AG08396 (cell line): ENCODE measurements at places on chromosomes 4 and X.

DNA sequence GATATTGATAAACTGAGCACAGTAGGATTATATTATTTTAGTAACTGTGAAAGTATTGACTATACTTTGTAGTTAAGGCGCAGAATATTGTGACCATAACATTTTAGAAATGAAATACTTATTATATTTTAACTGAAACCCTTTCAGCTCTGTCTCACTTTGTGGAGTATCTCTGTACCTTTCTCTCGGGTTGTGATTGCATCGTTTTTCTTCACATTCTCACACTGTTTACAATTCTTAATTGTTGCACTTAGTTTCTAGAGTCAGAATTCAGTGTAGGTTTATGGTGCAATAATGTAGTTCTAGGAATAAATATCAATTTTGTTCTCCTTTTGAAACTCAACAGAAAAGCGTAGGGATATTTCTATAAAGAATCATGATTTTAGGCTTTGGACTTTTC lies 57.7 kb downstream of the UGT2B7 start:
- DNase-seq, result no peak

DNA sequence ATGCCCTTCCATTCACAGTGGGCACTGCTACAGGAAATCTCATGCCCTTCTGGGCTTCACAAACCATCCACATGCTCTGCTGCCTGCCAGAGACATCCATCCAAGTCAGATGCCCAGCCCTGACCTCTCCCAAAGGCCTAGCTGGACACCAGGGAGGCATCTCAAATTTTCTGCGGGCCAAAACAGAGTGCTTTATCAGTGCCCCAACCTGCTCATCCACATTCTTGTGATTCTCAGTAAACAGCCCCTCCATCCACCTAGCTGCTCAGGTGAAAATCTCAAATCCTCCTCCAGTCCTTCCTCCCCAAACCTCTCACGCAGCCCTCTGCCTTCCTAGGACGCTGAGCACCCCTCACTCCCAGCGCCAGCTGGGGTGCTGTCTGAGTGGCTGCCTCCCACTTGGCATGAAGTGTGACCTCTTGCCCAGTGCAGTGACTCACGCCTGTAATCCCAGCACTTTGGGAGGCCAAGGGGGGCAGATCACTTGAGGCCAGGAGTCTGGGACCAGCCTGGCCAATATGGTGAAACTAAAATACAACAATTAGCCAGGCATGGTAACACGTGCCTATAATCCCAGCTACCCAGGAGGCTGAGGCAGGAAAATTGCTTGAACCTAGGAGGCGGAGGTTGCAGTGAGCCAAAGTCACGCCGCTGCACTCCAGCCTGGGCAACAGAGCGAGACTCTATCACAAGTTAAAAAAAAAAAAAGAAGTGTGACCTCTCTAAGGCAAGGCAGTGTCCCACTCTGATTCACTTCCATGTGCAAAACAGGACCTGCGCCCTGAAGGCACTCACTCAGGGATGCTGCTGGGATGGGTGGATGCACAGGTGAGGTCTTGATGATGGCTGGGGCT lies 1.7 kb upstream of the AFAP1 start:
- DNase-seq, result no peak

- DNase-seq, result no peak
These were observed 17.2 kb downstream of the VGLL1 start for GRCh38 chrX:136549226-136549625.

DNA sequence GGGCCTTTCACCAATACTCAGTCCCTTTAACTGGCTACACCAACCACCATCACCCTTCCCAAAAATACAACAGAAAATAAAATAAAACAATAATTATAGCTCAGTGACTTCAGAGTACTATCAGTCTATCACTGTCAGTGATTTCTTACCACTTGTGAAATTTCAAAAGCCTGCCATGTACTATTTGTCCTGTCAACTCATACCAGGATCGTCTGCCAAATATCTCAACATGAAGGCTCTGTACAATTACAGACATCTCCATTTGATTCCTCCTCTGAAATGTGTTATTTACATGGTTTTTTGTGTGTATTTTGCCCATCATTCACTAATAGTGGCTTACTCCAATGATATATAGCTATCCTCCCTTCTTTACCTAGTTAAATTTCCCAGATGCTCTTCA lies 772.0 kb downstream of the IL1RAPL1 start:
- no peak for DNase-seq

DNA sequence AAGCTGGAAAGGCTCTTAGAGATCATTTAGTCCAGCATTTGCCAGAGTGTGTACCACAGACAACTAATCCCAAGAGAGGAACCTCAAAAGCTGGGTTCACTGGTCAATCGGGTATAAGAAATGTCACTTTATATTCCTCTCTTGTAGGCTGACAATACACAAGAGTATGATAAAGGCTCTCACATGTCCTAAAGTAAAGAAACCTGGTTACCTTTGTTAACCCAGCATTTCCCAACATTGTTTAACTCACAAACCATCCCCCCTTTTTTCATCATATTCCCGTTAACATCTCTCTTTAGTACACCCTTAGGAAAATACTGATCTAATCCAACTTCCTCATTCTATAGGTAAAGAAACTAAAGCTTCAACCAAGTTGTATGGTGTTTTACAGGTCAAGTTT lies 74.4 kb downstream of the MBNL3 start:
- DNase-seq, result no peak

DNA sequence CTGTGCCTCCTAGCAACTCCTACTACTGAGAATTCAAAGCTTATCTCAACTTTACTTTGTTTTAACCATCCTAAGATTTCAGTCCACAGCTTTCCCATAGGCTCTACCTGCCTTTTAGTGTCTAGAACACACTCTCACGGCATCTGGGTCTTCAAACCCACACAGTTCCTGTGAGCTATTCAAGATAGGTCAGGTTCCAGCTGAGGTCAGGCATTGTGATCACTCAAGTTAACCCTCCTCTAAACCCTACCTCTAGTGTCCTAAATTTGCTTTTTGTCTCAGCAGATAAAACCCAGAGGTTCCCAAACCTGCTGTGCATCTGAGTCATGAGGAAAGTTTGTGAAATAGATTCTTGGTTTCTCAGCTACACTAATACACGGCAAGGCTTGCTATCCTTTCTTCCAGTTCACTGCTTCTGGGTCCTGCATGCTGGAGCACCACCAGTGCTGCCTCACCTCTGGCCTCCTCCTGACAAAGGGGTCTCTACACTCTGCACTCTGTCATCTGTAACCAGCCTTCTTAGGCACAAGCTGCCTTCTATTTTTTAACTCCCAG lies 324.6 kb upstream of the MAGEB2 start:
- DNase-seq, result peak; percentile 5

- no peak for DNase-seq
These were observed 10.8 kb downstream of the PDLIM5 start for GRCh38 chr4:94462572-94462971.

DNA sequence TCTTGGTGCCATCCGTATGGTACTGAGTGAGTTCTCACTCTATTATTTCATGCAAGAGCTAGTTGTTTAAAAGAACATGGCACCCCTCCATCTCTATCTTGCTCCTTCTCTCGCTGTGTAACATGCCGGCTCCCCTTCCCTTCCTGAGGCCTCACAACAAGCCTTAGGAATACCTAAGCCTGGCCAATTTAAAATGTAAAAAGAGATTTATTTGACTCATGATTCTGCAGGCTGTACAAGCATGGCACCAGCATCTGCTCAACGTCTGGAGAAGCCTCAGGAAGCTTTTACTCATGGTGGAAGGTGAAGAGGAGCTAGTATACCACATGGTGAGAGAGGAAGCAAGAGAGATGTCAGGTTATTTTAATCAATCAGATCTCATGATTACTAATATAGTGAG lies 90.4 kb upstream of the NUDT10 start:
- no peak for DNase-seq

DNA sequence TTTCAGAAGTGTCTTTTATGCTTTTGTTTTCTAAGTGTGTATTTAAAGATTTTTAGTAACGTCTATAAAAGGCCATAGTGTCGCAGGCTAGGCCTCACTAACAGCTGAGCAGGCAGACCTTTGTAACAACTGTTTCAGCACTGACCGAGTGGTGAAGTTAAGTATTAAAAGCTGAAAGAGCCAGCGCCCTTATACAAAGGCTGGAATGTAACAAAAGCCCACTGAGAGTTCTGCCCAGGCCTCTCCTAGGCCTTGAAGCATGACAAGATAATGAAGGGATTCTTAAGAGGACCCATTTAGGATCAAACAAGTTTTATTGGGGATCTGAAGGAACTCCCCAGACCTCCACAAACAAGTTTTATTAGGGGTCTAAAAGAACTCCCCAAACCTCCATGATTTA lies 722.5 kb upstream of the PRKX start:
- DNase-seq, result no peak

GRCh38 chr4:74092957-74093356 lies 6.0 kb downstream of the CXCL2 start:
- DNase-seq, result no peak

- DNase-seq, result no peak
These were observed 10.3 kb downstream of the SRPX2 start for GRCh38 chrX:100654261-100654660.

DNA sequence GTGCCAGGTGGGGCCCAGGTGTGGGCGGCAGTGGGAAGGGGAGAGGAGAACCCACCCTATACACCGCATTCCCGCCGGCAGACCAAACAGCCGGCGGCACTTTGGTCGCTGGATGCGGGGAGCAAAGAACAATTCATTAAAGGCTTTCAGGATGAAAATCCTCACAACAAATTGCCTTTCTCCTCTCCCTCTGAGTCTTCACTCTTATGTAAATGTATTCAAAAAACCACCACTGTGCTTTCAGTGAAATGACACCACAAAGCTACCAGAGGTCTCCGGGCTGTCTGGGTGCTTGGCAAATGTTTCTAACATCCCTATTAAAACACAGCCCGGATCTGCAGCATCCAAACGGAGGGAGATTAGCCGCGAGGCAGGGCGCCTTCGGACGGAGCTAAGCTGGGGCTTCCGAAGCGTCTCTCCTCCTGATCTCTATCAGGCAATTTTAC lies 171.8 kb upstream of the TBL1X start:
- no peak for DNase-seq

GRCh38 chr4:181083757-181084361 lies 1159.3 kb upstream of the TENM3 start:
- no peak for DNase-seq

DNA sequence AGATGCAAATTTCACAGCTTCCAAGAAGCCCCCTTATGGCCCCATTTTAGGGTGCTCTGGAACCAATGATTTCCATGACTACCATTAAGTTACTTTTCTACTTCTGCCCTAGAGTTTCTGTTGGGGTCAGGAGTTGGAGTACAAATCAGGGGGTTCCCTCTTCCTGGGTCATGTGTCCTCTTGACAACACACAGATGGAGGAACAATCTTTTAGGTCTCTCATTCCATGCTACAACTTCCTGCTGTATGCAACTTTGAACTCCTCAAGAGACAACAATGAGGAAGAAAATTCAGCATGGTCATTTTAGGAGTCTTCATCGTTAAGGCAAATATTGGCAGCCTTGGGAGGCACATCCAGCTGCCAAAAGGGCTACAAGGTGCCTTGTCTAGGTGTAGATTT lies 79.7 kb downstream of the SEL1L3 start:
- no peak for DNase-seq

- no peak for DNase-seq
These were observed 244.1 kb upstream of the EDNRA start for GRCh38 chr4:147236806-147237205.

DNA sequence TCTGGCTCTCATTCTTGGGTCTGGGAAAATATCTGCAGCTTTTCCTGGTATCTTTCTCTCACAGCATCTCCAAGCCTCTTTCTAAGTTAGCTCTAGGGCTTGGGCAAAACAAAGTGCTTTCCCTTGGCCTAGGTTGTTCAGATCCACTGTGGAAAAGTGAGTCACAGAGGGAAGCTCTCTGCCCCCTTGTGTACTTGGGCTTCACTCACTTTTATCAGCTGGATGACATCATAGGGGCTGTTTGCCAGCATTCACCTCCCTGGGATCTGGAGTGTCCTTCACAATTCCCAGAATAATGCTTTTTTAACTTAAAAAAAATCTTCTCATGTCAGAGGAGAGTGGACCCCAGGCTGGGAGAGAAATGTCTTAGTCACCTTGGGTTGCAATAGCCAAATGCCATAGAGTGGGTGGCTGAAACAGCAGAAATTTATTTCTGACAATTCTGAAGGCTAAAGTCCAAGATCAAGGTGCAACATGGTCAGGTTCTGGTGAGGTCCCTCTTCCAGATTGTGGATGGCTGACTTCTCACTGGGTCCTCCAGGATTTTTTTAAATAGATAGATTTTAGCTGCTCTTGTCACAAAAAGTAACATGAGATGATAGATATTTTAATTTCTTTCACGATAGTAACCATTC lies 247.8 kb downstream of the SH2D1A start:
- no peak for DNase-seq

GRCh38 chr4:52292245-52292644 lies 241.1 kb downstream of the SPATA18 start:
- no peak for DNase-seq

DNA sequence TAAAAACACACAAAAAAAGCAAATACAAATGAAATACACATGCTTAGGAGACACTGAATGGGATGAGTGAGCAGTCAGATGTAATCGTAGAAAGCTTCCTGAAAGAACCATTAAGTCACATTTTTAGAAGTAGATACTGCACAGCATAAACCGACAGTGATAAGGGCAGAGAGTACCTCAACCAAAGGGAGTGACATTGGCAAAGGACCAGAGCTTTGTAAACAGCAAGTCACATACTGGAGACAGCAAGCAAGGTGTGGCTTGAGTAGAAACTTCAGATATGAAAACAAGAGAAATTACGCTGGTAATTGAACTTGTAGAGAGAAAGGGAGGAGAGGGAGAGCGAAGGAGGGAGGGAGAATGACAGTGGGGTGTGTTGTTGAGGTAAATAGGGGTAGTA lies 92.0 kb downstream of the CHRDL1 start:
- DNase-seq, result no peak

DNA sequence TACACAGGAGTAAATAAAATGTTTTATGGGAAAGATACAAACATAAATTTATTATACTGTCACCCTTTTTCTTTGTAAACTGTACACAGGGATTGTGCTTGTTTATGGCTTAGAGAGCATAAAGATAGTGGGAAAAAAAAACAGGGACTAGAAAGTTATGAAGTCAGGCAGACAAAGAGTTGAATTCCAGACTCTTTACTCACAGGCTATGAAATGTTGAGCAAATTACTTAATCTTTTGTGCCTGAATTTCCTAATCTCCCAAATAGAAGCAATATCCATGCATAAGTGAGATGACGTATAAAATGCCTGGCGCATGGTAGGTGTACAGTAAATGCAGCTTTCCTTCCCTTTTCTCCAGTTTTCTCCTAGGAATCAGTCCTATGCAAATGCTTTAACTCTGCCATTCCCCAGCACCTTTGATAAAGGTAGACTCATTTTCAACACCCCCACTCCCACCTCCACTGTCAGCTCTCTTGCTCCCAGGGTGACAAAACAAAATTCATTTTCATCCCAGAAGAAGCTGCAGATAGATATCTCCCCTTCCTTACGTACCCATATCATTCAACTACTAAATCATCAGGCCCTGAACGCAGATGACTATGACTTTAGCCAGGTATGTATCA lies 44.5 kb upstream of the BTC start:
- no peak for DNase-seq
